Anterior cingulate cortex (tissue), 58 donors: ENCODE measurements at places on chromosomes 5 and 9.

DNA sequence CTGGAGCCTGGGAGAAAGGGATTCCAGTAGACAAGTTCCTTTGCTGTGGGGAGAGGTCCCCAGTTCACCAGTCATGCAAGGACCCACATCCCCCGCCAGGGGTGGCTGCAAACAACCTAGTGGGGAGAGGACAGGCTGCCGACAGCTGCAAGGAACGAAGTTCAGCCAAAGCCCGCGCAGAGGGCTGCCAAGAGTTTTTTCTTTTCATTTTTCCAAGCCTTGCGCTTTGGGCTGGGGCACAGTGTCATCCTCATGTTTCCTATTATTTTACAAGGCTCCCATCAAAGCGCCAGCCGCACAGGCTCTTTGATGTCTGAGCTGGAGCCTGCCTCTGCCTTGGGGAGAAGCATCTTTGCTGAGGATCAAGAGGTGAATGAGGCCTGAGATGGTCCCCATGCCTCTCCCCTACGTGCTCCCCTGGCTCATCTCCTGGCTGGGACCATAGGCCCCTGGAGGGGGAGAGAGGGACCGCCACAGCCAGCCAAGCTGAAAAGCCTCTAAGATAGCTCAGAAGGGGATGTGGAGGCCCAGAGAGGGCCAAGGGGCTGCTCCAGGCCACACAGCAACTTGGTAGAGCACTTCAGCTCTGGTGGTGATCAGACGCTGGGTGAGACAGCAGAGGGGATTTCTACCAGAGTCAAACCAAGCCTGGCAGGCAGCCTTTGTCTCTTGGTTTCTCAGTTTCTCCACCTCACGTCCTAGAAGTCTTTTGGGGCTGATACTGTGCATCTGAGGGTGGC lies 50.4 kb upstream of the SYNPO start:
- DNase-seq, result no peak

DNA sequence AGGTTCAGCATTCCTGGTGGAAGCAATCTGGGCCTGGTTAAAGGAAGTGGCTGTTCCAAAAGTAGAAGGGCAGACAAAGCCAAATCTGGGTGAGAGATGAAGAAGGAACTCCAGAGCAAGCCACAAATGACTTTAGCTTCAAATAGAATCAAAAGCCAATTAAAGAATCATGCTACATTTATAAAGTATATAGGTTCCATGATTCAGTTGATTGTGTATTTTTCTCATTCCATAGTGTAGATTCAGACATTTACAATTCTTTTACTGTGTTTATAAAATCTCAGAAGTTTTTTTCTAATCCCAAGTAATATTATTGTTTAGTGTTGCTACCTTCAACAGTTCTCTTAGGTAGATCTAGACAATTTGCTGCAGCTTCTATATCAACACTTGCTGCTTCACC lies 262.0 kb downstream of the PLK2 start:
- no peak for DNase-seq

GRCh38 chr9:105860516-105860915 lies 166.2 kb downstream of the TMEM38B start:
- DNase-seq, result no peak

GRCh38 chr9:111348821-111349271 lies 18.8 kb upstream of the OR2K2 start:
- DNase-seq, result no peak

DNA sequence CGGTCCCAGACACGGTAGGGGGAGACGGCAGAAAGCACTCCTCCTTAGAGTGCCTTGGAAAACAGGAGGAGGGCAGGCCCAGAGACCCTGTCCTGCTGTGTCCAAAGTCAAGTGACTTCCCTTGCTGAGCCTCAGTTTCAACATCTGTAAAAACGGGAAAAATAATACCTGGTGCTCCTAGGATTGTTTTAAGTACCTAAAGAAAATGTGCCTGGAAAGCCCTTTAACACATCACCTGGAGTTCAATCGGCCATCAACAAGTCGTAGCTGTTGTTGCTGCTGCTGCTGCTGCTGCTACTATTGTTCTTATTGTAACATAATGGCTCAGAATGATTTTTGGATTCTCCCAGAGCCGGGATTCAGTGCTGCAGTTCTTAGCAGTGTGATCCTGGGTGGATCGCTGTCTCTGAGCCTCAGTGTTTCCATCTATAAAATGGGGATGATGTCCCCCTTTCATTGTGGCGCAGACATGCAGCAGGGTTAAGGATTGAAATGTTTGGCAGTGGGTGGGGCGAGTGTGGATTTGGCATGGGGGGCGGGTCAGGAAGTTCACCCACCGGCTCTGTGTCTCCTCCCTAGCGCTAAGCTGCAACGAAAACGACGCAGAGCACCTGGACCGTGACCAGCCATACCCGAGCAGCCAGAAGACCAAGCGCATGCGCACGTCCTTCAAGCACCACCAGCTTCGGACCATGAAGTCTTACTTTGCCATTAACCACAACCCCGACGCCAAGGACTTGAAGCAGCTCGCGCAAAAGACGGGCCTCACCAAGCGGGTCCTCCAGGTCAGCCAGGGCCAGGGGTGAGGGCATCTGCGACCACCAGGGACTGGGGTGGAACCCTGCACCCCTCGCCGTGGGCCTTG lies 9.2 kb downstream of the LHX2 start:
- DNase-seq, result no peak

- no peak for DNase-seq
Observed at GRCh38 chr5:118778941-118779340, 209.4 kb downstream of the DTWD2 start.

GRCh38 chr5:1880377-1881025 lies 2.2 kb downstream of the IRX4 start:
- no peak for DNase-seq

DNA sequence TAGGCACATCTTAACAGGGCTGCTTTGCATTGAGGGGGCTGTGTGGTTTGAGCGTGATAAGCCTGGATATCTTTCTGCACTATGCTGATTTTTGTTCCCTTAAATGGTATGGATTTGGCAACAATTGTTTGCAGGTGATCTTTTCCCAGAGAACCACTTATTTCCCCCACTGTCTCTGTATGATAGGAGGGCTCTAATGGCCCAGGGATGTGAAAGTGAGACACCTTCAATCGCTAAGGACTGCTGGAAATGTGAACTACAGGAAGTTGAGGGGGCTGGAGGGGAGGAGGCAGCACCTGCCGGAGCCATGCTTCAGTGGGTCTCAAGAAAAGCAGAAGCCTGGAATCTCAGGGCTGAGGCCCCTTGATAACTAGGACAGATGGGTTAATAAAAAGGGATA lies 29.4 kb downstream of the SYK start:
- no peak for DNase-seq

DNA sequence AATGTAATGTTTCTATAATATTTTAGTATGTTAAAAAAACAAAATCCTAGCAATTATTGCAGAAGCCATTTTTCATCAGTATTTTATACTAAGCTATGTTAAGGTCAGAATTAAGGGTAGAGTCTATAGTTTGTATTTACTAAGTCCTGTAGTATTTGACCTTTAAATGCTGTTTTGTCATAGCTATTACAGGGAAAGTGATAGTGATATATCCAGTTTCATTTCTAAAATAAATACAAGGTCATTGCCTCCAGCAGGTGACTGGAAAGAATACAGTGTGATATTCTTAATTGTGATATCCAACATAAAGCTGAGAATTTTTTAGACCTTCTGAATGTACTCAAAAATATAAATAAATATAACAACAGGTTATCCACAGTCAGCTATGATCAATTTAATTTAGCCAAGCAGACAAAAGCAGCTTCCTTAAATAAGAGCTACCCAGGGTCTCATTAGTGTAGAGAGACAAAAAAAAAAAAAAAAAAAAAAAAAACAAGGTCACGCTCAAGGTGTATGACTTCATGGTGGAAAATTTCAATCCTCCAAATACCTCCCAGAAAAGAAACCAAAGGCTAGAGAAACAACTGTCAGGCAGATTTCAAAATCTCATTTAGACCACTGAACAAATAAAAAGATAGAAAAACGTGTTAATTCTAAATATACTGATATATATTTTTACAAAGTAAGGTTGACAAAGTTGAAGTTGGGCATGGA lies 278.7 kb downstream of the HCN1 start:
- no peak for DNase-seq

GRCh38 chr5:66989286-66989685 lies 207.3 kb downstream of the CD180 start:
- DNase-seq, result no peak

DNA sequence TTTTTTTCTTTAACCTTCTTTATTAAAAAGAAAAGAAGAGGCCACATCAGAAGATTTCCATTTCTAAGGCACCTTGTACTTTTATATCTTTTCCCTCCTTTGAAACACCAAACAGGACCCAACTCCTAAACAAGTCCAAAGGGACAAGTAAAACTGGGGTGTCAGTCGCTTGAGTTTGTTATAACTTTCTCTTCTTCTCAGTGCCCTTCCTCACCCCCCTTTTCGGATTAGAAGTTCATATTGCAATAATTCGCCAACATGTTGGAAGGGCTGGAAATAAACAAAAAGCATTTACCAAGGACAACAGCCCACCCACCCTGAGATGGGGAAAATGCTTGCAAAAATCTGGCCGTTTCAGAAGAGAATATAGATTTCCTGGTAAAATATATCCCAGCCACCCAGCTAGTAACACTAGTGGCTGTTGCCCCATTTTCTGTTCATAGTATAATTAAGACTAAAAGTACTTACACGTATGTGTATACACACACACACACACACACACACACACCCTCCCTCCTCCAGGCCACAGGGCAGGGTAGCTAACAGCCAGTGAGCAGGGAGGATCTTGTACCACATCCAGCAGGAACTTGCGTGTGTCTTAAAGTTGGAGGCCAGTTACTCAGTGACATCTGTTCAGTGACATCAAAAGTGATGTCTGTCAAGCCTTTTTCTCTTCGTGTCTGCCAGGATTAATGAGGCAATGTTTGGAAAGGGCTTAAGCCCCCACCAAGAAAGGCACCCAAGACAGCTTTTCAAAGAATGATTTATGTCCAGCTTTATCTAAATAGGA lies 149.1 kb upstream of the KLF4 start:
- DNase-seq, result no peak

- no peak for DNase-seq
Observed at GRCh38 chr9:137975936-137976565, 98.5 kb downstream of the CACNA1B start.

DNA sequence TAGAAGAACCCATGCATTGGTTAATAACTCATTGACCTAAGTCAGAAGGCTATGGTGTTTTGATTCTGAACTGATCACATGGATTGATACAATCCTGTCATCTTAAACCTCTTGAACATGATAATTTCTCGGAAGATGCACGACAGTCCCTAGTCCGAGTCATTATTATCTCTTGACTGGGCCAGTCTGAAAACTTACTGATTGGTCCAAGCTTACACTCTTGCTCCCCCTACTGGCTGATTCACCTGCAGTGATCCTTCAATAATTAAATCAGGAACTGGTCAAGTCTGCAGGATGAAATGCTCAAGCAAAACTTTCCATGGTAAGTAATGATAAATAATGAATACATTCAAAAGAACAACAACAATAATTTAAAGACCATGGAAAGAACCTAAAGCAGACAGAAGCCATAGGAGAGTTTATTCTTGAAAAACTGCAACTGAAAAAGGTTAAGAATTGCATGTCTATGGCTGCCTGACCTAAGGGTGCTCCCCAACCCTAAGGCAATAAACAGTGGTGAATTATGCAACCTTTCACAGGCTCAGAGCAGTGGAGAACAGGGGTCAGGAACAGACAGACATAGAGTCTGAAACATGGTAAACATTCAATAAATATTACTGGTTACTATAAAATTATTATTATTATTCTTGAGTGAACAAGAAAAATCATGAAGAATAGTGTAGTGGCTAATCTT lies 79.3 kb downstream of the BRINP1 start:
- no peak for DNase-seq

- no peak for DNase-seq
Observed at GRCh38 chr9:22030101-22030598, 21.0 kb upstream of the CDKN2B start.

GRCh38 chr5:1489754-1490153 lies 34.0 kb downstream of the LPCAT1 start:
- no peak for DNase-seq

- no peak for DNase-seq
Observed at GRCh38 chr5:133926489-133927299, 41.7 kb downstream of the C5orf15 start.

- no peak for DNase-seq
Observed at GRCh38 chr9:101970609-101971008, 232.2 kb upstream of the GRIN3A start.

DNA sequence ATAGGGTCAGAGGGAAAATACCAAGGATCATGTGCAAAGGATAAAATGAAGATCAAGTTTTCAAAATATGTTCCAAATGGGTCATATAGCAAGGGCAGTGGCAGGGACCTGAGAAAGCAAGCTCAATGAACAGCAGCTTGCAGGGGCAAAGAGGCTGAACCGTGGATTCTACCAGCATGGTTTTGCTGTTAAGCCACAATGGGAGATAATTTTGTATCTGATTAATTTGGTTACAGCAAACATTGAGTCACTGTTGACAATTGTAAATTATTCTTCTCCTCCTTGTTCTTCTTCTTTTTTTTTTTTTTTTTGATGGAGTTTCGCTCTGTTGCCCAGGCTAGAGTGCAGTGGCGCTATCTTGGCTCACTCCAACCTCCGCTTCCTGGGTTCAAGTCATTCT lies 18.4 kb upstream of the ERAP2 start:
- no peak for DNase-seq

GRCh38 chr9:105901514-105902109 lies 207.3 kb downstream of the TMEM38B start:
- DNase-seq, result peak; percentile 39
